ENCODE measurements at places on chromosomes 4 and X.

DNA sequence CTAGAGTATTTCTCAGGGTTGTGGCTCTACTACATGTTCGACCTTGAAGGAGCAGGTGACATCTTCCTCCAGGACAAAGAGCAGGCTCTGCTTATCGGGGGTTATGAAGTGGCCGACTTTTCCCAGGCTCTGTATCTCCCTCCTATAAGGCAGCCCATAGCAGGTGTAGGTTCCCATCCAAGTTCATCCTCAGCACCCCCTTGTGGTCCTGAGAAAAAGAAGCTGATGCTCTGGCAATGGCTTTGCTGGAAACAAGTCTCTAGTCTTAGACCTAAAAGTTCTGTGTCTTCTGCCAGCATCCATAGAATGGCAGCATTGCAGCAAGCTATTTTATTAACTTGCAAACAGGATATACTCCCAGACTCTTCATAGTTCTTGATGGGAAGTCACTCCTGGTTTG is 836.6 kb upstream of the PRKX start:
- DNase-seq = no peak

DNA sequence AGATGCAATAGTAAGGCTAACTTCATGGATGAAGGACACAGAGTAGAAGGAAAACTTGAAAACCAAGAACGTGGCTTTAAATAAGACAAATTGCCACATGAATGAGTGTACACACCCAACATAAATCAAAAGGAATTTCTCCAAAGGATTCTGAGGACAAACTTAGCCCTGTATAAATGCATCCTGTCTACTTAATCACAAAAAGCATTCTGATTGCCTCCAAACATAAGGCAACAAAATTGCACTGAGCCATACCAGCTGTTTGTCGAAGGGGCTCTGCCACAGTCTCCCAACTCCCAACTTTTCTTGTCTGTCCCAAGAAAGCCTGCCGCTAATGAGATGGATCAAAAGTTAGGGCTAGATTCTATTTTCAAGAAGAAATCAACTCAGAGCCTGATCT is 194.3 kb downstream of the SOWAHB start:
- no peak for DNase-seq

- DNase-seq = no peak
Observed at GRCh38 chrX:122004127-122004526, 956.7 kb downstream of the GLUD2 start.

DNA sequence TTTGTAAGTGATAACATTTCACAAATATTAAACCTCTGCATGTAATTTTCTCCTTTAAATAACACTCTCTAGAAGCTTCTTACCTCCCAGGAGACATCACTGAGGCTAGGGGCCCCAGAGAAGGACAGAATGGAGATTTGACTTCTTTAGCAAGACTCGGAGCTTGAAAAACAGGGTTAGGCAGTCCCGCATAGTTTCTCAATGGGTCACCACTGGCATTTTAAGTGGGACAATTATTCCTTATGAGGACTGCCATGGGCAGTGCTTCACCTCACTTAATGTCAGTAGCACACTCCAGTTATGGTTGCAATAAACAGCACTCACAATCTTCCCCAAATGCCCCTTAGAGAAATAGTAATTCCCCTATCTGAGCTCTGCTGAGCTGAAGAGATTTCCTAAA is 66.7 kb upstream of the NOCT start:
- DNase-seq = no peak

- DNase-seq = no peak
Observed at GRCh38 chr4:115101675-115102074, 11.7 kb downstream of the NDST4 start.

DNA sequence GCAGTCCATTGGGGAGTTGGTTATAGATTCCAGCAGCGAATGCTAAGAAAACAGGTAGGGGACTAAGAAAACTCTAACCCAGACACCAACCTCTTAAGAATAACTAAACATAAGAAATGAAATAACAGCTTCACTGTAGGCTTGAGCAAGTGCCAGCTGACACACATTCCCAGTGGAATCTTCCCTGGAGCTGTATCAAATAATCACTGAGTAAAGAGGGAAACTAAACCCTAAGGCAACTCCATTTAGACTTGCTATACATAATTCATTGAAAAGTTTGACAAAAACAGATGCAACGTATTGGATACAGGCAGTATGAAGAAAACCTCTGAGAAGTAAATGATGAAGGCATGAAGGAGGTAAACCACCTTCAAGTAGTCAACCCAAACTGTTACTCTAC is 293.5 kb downstream of the OPHN1 start:
- DNase-seq = no peak

DNA sequence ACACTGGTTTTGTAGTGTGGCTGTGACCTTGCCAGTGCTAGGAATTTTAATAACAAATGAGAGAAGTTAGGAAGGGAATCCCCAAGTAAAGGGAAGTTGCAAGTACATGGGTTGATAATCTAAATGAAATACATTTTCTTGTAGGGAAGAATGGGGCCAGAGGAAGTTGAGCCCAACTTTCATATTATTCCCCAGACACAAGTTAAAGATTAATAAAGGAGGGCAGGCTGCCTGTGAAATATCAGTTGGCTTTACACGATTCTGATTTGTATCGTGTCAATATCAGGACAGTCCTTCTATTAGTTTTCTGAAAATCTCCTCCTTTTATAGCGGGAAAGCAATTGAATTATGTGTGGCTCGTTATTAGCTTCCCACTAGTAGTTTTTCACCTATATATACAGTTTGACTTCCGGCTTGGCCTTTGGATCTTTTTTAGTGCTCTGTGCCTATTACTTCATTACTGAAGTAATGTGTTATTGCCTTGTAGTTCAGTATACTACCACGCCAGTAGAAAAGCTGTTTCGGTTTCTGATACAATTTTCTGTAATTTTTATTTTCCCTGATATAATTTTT is 1.7 kb downstream of the PDLIM5 start:
- DNase-seq = no peak

GRCh38 chr4:82519776-82520175 is 42.0 kb downstream of the TMEM150C start:
- no peak for DNase-seq

DNA sequence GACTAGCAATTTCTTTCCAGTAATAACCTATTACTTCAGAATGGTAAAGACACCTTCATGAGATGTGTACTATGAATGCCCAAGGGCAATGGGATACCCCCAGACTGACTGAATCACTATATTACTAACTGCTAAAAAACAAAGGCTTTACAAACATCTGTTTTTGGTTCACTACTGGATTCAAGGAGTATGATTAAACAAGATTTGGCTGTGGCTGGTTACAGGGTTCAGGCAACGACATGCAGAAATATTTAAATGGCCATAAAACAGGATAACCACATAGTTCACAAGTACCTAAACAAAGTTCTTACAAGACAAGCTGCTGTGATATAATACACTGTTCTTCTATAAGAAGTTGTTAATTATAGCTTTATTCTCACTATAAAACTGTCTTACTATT is 128.2 kb downstream of the FRYL start:
- no peak for DNase-seq

- no peak for DNase-seq
Observed at GRCh38 chrX:32155044-32155638, 1056.2 kb downstream of the DMD start.

GRCh38 chr4:159027535-159027934 is 75.3 kb upstream of the RAPGEF2 start:
- no peak for DNase-seq

GRCh38 chr4:7087036-7087435 is 19.2 kb upstream of the GRPEL1 start:
- DNase-seq = no peak

GRCh38 chr4:111722213-111722720 is 423.0 kb upstream of the FAM241A start:
- no peak for DNase-seq

DNA sequence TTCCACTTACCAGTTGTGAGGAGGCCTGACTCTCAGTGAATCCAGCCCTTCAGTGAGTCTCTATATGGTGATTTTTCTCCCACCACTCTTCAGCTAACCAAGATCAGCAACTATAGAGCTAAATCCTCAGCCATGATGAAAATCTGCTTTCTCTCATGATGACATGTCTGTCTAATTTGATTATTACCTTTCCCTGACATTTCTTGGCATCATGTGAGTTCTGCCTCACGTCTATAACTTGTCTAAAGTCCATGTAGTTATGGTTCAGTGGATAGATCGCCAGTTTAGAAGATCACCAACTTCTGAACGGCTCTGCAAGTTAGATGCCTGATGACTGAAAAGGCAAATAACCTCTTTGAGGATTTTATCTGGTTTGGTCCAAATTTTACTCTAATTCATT is 14.9 kb upstream of the DCAF8L1 start:
- DNase-seq = no peak

GRCh38 chrX:9293051-9293496 is 171.8 kb upstream of the TBL1X start:
- DNase-seq = no peak

GRCh38 chr4:138716559-138717335 is 298.8 kb upstream of the NOCT start:
- DNase-seq = no peak

DNA sequence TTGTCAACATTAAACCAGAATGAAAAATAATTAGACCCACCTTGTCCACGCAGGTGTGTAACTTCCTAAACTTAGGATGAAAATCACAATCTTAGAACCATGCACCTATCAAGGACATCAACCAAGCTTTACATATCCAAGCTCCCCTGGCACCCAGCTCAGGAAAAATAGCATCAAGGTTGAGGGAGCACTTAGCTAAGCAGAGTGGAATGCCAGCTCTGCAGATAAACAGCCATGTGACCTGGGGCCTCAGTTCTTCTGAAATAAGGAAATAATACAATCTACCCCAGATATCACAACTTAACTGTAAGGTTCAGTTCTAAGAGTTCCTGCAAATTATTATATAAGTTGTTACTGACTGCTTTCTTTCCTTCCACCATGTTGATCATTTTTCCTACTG is 64.7 kb downstream of the DHX15 start:
- DNase-seq = no peak

- no peak for DNase-seq
Observed at GRCh38 chr4:40199179-40199670, 2.4 kb downstream of the RHOH start.

GRCh38 chr4:7987148-7987989 is 47.7 kb upstream of the AFAP1 start:
- DNase-seq = peak; percentile 70

- DNase-seq = no peak
Observed at GRCh38 chr4:109091727-109092409, 210.6 kb downstream of the COL25A1 start.

GRCh38 chr4:140637836-140638235 is 69.1 kb upstream of the UCP1 start:
- peak; percentile 11 for DNase-seq

GRCh38 chr4:1240721-1241465 is 8.0 kb downstream of the CTBP1 start:
- no peak for DNase-seq

DNA sequence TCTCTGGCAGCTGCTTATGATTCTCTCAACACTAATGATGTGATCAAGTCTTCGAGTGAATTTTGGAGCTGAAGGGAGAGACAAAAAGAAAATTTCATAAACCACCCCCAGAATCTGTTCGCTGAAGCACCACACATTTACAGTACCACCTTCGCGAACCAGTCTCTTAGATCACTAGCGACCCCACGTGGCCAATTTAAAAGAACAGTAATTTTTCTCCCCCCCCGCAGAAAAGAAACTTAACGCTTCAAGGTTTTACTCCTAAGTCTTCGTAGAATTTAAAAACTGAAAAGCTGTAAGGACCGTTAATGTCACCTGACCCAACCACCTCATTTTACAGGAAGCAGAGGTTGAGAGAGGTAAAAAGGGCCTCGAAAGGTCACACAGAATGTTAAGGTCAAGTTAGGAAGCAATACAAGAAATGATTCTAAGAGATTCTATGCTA is 187.5 kb downstream of the QDPR start:
- peak; percentile 25 for DNase-seq

DNA sequence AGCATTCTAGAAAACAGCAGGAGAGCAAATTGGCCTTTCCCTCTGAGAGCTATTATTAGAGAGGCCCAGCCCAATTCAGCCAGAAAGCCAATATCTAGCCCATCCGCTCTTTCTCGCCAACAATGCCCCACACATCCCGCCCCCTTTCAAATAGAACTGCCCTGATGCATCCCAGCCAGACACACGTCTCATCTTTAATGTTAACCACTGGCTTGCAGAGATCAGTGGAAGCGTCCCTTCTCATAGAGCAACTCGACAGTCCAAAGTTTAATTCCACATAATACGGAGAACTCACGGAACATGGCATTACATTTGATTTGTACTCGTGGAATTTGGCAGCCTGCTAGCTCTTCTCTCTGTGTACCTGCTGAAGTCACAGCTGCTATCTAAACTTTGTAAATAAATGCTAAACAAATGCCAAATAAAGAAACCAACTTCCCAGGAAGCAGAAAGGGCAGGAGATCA is 304.4 kb downstream of the DHX15 start:
- DNase-seq = no peak

DNA sequence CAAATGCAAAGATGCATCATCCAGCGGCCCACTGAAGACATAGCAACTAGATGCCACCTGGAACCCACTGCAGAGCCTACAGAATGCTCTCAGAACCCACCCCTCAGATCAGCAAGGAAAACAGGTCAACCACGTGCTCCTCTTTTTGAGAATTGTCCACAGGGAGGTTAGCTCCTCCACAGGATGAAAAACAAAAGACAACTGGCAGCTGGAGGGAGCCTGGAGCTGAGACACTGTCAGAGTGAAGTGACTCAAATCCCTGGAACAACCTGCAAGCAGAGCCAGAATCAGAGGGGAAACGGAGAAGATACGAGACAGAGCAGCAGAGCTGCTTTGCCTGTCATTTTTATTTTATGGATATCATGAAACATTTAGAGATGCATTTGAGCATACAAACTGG is 277.6 kb downstream of the GASK1B start:
- no peak for DNase-seq

DNA sequence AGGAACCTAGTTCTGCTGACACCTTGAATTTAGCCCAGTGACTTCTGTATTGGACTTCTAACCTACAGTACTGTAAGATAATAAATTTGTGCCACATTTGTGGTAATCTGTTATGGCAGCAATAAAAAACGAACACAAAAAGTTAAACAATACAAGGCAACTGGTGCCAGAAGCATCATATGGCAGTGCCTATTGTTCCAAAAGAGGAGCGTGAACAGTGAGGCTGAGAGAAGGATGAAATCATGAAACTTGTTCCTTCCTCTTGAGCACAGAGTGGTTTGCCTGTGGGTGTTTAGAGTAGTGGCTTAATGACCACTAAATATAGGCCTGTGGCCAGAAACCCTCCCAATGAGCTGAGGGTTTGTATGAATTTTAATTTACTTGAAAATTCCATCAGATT is 69.7 kb upstream of the PGRMC2 start:
- no peak for DNase-seq
